Stimulated activated naive CD4-positive, alpha-beta T cell (primary cell): ENCODE measurements at places on chromosomes 1 and 21.

GRCh38 chr1:4495809-4496208 lies 158.6 kb upstream of the AJAP1 start:
- DNase-seq = no peak

GRCh38 chr1:59422921-59423575 lies 126.2 kb downstream of the FGGY start:
- no peak for DNase-seq

DNA sequence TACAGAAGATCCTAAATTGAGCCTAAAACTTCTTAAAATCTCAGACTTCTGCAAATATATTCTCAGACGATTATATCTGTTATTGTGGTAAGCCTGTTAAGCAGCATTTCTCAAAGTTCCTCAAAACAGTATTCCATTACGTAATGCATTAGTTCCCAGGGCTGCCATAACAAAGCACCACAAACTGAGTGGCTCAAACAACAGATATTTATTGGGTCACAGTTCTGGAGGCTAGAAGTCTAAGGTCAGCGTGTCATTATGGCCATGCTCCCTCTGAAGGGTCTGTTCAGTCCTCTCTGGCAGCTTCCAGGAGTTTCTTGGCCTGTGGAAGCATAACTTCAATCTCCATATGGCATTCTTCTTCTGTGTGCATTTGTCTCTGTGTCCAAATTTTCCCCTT lies 103.5 kb upstream of the ST6GALNAC5 start:
- DNase-seq = no peak

GRCh38 chr1:234109840-234110239 lies 205.4 kb downstream of the SLC35F3 start:
- no peak for DNase-seq

GRCh38 chr1:222225316-222225691 lies 322.6 kb downstream of the HHIPL2 start:
- DNase-seq = no peak

DNA sequence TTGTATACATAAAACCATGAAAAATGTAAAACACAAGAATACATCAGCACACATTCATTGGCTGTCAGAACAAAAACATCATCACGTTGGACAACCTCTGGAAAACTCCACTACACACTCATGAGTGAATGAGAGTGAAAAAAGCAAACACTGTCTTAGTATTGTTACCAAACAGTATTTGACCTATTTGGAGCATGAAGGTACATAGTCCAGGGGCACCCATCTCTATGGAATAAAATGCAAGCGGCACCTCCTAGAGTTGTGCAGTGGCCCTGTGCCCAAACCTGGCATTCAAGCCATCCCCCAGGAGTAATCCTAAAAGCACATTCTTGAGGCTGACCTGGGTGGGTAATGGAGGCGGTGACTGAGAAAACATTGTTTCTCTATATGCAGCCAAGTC lies 67.0 kb upstream of the SOD1 start:
- no peak for DNase-seq

DNA sequence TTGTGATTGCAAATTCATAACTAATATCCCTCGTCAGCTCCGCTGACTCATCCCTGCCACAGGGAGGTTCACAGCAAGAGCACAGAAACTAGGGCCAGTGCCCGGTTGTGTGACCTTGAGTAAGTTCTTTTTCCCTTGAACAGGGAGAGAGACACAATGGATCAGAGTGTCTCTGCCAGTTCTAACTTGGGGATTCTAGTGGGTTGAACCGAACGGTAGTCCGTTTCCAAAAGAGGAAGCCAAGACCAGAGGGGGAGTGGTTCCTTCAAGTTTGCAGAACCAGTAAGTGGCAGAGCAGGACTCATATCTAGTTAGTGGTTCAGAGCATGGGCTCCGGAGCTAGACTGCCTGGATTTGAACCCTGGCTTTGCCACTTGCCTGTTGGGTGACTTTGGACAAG lies 4.9 kb upstream of the SHISA4 start:
- no peak for DNase-seq

- DNase-seq = no peak
Measured at GRCh38 chr1:56033321-56034037, 545.9 kb downstream of the PLPP3 start.

DNA sequence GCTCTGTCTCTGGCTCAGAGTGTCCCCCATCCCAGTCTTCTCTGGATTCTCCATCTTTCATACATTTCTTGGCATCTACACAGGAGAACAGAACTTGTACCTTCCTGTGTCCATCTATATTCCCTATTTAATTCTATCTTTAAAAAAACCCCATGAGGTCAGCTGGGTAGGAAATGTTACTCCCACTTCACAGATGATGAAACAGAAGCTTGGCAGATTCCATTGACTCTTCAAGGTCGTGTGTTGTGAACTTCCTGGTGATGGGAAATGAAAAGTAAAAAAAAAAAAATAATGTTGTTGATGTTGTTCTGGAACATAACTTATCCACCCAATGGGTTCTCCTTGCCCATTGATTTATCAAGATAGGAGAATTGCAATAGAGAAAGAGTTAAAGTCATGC lies 8.9 kb downstream of the CHI3L2 start:
- no peak for DNase-seq

DNA sequence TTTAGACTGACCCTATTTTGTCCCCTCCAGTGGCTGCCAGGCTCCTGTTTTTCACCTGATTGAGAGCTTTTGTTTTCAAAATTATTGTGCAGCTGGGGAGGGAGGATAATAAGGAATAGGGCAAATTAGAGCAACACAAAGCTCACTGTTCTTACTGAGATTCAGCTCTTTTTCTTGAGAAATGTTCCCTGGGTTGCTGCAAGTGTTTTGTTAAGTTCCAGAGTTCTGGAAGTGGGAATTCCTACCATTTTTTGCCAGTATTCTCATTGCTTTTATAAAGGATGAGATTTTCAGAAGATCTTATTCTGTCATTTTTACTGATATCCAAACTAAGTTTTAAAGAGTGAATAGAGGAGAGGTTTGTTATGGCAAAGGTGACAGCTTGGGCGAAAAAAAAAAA lies 417.7 kb downstream of the SIPA1L2 start:
- no peak for DNase-seq

GRCh38 chr1:81467383-81467782 lies 333.4 kb upstream of the ADGRL2 start:
- DNase-seq = no peak

GRCh38 chr1:168236836-168237611 lies 11.2 kb downstream of the SFT2D2 start:
- no peak for DNase-seq

GRCh38 chr1:5493275-5493674 lies 498.9 kb downstream of the NPHP4 start:
- no peak for DNase-seq
